ENCODE measurements at places on chromosomes 7 and 10.

DNA sequence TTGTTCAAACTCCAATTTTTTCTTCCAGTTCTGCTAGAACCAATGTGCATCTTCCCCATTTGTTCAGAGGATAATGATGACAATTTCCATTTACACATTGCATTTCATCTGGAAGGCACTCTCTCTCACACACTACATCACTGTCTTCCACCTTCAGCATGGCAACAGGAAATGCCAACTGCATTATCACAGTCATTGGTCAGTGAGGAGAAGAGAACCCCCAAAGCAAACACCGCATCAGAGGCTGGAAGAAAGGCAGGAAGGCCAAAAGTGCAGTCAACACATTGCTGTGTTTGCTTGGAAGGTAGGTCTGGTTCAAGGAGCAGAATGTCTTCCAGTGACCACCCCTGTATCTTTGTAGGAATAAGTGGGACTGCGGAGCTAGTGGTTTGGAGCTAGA lies 192.2 kb upstream of the RHOBTB1 start:
- no peak for DNase-seq

DNA sequence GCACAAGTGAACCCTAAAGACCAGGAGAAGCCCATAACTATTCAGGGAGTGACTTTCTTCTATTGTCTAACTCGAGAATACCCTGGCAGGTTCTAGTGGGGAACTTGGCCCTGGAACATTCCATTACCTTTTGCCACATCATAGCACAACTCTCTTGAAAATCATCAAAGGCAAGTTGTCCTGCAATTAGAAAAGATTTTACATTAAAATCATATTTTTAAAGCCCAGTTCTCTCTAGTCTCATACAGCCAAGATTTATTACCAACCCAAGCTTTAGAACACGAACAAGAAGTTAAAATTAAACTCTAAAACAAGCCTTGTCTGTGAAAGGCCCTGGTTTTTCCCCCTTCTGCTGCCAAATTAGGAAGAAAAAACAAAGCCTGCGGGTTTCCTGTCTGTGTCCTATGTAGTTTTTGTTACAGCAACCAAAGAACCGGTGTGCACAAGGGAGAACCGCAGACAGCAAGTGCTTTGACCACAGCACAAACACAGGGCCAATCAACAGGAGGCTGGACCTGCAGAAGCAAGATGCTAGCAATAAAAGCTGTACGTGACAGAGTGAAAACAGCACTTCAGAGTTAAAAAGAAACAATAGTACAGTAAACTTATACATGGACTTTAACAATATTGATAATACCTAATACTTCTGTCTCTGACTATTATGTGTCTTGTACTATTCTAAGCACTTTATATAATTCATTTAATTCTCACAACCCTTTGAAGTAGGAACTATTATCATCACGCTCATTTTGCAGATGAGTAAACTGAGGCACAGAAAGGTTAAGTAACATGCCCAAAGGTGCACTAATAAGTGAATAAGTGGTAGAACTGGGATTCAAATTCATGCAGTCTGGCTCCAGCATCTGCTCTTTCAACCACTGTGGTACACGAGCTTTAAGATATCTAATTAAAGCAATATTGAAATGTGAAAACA lies 65.8 kb downstream of the STK17A start:
- DNase-seq: no peak

DNA sequence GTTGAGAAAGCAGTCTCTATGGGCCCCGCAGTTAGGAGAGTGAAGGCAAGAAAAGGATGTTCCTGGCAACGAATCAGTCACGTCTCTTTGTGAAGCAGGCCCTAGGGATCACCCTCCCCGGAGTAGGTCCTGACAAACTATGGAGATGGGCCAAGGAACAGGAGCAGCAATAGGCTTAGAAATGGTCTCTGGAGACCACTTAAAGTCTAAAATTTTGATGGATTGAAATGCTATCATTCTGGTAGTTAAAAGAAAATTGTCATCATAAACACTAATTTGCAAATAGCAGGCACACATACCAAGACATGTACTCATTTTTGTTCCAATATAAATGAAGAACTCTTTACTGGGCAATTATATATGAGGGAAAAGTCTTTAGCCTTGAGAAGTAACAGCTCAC lies 123.5 kb downstream of the ITGB8 start:
- no peak for DNase-seq

DNA sequence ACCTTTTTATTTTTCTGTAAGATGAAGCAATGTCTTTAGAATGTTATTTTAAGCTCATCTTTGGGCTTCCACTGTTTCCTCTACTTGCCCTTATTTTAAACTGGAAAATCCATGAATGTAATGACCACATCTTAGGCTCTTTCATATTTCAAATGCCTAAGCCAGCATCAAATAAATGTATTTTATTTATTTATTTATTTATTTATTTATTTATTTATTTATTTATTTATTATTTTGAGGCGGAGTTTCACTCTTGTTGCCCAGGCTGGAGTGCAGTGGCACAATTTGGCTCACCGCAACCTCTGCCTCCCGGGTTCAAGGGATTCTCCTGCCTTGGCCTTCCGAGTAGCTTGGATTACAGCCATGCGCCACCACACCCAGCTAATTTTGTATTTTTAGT lies 69.2 kb downstream of the HDAC9 start:
- no peak for DNase-seq

DNA sequence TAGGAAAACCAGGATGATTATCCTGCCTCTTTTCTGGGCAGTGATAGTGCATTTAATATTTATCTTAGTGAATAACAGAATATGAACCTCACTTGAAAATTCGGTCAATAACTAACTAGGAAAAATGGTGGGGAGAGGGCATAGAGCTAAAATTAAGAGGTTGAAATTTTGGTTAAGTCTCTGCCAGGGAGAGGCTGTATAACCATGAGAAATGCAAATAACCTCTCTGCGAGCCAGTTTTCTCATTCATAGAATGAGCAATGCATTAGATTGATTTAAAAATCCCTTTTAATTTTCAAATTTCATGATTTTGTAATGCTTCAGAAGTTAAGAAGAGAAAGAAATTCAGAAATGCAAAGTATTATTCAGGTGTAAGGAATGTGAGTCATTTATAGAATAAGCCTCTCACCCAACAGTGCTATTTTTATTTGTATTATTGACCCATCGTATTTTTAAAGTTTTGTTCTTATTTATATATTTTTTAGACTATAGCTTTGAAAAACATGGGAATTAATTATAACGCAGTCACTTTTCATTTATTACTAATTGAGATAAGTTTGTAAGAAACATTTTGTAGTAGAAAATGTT lies 104.7 kb downstream of the PHF14 start:
- DNase-seq: no peak

DNA sequence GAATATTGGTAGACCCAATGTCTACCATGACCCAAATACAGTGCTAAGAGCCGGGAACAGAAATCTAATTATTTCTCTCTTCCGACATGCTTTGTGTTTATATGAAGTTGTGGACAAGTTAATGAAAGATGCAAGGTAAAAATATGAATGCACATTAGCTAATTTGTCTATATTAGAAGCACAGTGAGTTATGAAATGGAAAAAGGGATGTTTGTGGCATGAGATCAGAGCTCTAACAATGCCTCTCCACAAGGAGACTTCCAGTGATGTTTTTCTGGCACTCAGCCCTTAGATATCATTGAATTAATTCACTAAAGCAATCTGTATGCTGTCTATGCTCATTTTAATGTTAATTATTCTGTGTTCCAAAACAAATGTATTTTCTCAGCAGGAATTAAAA lies 897.2 kb downstream of the CNTNAP2 start:
- no peak for DNase-seq

GRCh38 chr7:106485919-106486318 lies 175.0 kb downstream of the CCDC71L start:
- DNase-seq: no peak

- no peak for DNase-seq
Observed at GRCh38 chr10:97686301-97686961, 610 bp downstream of the AVPI1 start.

DNA sequence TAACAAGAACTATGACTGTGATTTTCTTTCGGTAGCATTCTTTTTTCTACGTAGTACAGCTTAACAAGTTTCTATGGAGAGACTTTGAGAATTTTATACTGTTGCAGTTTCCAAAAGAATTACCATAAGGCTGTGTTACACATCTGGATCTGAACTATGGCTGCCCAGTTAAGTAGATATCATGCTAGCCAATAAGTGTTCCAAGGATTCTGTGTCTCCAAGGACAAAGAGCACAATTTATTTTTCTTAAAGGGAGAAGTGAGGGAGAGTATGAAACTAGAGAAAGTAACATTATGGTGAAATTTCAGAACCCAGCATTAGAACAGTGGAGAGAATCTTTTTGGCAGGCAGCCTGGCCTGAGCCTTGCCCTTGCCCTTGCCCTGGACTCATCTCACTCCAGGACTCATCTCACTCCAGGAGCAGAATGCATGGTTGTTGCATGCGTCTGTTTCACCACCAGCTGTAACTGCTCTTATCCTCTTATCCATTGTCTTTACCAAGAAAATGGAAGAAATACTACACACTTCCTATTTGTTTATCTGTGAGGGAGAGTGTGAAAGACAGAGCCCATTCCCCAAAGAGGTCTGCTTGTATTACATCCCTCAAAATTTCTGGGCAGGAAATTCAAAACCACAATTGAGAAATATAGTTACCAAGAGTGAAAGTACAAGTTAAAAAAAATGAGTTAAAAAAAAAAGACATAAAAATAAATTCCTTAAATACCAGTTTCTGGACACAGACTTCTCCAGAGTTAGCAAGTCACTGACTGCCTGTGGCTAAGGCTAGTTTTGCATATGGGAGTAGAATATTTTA lies 1067.5 kb downstream of the NRG3 start:
- no peak for DNase-seq

- DNase-seq: no peak
Observed at GRCh38 chr10:98486421-98486820, 39.7 kb upstream of the HPS1 start.

DNA sequence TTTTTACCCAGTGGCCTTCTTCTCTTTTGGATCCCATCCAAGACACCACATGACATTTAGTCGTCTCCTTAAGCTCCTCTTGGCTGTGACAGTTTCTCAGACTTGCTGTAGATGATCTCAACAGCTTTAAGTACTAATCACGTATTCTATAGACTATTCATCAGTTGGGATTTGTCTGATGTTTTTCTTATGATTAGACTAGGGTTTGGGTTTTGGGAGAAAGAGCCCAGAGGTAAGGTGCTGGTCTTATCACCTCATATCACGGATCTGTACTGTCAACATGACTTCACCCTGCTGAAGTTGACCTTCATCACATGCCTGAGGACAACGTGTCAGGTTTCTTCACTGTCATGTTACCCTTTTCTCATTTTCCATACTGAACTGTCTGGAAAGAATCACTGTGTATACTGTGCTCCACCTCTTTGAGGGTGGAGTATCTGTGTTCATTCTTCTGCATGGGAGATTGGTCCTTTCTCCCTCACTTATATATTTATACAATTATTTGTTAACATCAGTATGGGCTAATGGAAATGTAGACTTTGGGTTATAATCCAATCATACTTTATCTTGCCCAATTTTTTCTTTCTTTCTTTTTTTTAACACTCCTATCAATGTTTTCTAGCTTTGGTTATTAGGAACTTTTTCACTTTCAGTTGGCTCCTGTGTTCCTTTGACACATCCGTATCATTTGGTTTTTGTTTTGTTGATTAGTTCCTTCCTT lies 6.4 kb upstream of the HKDC1 start:
- DNase-seq: no peak

- DNase-seq: no peak
Observed at GRCh38 chr10:100204370-100204769, 18.5 kb upstream of the ERLIN1 start.

GRCh38 chr7:55307123-55307916 lies 57.8 kb upstream of the LANCL2 start:
- no peak for DNase-seq

DNA sequence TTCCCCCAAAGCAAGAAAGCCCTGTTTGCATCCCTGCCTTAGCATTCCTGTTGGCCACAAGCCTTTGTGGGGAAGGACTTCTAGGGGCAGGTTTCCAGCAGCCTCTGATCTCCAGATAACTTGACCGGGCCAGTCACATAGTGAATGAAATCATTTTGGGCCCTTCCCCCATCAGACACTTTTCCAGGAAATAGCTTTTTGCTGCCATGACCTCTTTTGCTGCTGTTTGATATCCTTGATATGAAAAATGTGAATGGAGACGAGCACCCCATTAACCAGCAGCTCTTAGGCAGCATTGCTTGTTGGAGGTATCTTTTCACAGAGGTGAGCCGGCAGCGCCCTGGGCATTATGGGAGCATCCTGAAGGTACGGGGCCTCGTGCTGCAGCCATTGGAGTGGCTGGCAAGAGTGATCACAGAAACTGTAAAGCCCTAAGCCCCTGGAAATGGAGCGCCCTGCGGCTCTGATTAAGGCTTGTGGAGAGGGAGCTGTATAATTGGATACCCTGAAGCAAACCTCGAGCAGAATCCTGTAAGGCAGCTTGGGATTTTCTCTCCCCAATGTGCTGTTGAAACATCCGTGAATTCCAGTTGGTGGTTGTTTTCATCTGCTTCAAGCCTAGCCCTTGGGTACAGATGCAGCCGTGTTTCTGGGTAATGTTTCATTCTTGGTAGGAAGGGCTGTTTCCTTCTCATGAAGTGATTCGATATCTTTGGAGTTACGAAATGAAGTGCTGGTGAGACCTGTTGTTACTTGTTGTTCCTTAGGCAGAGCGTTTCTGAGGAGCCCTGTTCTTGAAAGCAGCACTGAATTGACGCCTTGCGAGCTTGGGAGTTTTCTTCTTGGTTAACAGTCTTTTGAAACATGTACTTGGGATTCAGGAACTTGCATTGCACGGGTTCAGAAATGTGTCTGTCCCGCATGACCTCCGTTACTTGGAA lies 179.0 kb downstream of the PTEN start:
- DNase-seq: no peak

GRCh38 chr7:134691546-134692343 lies 45.1 kb downstream of the BPGM start:
- DNase-seq: no peak

DNA sequence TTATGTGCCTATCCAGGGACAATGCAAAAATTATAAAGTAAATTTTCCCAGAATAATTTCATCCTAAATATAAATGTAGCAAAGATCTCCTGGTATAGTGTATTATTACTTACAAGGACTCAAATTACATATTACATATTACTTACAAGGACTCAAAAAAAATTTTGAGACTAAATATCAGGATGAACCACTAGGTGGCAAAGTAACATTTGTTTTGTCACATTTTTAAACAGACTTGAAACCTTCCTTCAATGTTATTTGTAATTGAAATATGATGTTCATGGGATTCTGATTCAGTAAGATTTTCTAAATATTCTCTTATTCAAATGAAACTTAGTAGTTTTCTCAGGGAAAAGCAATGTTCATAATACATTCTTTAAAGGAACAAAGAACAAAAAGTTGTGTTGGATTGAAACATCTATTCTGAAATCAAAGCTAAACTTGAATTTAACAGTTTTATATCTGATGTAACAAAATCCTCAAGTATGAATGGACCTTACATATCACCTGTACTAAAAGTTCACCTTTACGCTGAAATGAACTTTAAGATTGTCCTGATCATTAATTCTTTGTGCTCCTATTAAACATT lies 74.3 kb upstream of the GNAI1 start:
- no peak for DNase-seq

Measured in upper lobe of right lung (tissue), 1 donor.